ENCODE measurements at places on chromosomes 4 and X.

GRCh38 chr4:26081795-26082498 is 167.9 kb downstream of the SMIM20 start:
- peak; percentile 52 for DNase-seq

DNA sequence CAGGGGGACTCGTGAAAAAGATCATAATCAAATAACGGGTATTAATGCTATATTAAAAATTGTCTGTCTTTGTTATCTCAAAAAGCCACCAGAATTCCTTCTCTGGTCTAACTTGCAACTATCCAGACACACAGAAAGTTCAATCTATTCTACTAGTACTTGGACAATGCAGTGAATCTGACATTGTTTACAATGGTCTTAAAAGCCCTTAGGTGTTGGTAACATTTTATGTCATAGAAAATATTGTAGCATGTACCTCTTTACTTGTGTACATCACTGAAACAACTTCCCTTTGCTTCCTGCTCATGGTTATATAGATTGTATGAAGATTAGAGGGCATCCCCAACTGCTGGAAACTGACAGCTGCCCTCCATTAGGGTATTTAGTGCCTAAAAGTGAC is 71.1 kb upstream of the PPP3CA start:
- DNase-seq, result no peak

DNA sequence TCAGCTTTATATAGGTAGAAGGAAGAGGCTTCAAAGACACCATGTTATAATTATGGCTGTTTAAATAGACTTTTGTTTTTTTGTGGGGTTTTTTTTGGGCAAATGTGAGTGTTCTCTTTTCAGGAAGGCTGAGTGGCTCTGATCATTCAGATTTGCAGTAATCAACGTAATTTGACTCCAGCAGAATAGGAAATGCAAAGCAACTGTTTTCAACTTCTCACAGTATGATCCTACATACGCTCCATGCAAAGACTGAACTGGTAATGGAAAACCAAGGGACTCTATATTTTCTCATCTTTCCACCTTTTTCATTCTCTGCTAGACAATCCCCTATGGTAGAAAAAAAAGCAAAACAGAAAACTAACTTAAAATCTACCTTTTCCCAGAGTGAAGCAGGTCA is 10.8 kb downstream of the ADH1B start:
- DNase-seq, result no peak

GRCh38 chr4:81565142-81565870 is 93.6 kb upstream of the RASGEF1B start:
- DNase-seq, result peak; percentile 58

- DNase-seq, result peak; percentile 59
These were observed 124.2 kb downstream of the C4orf51 start for GRCh38 chr4:145804116-145804515.

DNA sequence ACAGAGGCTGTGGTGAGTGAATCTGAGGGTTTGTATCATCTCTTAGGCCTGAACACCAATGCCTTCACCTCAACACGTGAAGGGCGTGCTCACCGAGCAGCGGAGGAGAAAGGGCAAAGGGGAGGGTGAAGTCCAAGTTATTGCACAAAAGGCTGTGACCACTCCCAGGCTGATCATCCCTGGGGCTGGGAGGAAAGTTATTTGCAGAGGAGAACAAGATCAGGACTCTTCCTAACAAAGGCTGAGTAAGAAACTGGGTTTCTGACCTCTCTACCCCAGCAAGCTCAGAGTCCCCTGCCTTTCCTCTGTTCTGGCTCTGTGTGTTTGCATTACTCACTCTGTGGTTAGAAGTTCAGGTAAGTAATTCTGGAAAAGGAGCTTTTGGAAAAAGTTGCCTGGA is 366.3 kb upstream of the CXorf51A start:
- no peak for DNase-seq

- no peak for DNase-seq
These were observed 1.8 kb downstream of the SLC30A9 start for GRCh38 chr4:41991916-41992767.

DNA sequence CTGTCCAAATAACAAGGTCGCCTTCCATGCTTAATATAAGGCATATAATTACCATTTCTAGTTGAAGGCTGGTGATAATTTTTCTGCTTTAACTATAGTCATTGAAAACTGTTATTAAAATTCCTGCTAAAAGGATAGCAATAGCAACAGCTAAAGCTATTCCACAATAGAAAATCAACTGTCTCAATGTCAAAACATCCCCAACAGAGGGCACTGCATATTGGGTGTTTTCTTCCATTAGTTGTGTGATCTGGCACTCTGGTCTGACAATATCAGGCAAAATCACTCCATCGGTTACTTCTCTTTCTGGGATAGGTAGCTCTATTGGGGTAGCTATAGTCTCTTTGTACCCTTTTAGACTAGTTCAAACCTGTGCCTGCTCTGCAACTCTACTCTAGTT is 53.5 kb downstream of the TMPRSS11F start:
- DNase-seq, result no peak

DNA sequence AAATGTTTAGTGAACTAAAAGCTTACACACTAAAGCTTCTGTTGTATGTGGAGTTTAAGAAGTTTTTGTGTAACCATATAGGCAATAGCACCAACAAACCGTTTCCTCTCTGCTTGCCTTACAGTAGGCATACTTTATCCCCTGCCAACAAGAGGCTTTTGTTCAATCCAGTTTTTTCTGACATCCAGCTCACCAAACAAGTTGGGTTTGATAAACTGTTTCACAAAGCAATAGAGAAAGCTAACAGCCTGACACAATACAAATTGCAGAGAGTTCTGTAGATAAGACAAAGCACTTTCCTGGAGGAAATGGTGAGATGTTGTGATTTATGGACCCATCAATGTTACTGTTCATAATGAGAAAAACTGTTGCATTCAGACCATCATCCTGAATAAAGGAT is 53.8 kb downstream of the PACRGL start:
- DNase-seq, result no peak

DNA sequence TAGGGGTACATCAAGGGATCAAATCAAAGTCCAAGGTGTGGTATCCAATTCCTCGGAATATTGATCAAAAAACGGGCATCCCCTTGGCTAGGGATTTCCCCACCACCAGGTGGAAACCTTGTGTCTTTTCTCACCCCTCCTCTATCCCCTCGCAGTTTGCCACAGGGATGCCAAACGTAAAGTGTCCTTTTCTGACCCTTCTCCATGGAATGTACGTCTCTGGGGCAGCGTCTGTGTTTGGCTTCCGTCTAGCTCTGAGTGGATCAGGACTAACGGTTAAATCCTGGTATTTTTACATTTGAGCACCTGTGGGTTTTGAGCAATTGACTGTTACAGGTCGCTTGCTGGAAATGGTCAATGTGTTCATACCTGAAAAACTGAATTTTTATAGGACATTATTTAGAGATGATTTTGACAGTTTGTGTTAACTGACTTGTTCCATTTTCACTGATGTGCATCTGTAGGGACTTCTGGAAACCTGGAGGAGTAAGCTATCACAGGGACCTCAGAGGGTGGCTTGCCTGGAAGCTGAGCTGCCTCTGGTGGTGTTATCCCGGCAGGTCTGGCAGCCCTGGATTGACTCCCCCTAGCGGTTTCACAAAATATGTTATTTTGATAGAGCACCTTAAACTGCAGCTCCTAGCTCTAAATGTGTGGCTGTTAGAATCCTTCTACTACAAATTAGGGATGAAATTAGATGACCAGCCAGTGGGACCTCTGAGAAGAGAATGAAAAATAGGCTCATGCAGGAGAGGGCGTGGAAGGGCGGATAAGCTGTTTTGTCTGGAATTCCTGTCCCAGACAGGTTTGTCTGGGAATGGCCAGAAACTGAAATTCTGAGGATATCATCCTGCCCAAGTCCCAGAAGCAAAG is 8.8 kb upstream of the MGST2 start:
- DNase-seq, result peak; percentile 75

GRCh38 chrX:153925739-153926551 is at the start of gene ARHGAP4:
Gene ARHGAP4 (minus strand): TSS chrX:153926264. CDS start chrX:153926202, 62 bp downstream.
- no peak for DNase-seq

GRCh38 chr4:13590766-13591165 is 36.8 kb downstream of the BOD1L1 start:
- no peak for DNase-seq

GRCh38 chrX:2682565-2683177 is 8.4 kb upstream of the CD99 start:
- no peak for DNase-seq

DNA sequence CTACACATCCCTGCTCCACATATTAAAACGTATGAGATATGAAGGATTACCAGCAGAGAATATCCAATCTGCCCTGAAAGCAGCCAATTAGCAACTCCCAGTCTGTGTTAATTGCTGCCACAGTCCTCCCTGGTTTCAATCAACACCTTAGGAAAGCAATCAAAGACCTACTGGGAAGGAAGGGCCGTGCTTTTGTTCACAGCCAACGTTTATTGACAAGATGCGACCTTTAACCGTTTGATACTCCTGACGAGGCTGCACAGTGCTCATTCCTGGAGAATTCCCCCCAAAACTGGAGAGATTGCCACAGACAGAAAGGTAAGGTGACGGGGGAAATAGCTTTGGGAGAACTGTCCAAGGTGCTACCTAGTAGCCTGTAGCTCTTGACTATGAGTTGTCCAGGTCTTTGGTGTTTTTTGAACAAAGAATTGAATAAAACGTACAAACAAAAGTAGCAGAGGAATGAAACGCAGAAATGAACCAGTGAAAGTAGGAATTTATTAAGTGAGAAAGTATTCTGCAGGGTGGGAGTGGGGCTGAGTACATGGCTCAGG is 596.5 kb downstream of the NLGN4X start:
- DNase-seq, result no peak

DNA sequence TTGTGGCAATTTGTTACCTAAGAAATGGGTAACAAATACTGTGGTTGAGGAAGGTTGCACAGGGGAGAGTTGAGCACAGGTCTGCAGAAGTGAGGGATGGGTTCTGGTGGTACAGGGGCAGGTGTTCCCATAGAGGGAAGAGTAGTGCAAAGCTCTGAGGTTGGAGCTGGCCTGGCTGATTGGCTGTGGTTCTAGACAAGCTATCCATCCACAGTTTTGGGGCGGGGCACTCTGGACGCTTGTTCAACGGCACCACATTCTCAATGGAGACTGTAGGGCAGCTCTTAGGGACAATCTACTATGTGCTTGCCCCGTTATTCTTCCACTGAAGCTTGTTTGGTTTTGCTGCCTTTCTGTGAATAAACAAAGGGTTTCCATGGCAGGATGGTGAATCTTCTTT is 35.4 kb downstream of the NAT8L start:
- no peak for DNase-seq

GRCh38 chr4:7811536-7812191 is 128.0 kb downstream of the AFAP1 start:
- DNase-seq, result no peak

DNA sequence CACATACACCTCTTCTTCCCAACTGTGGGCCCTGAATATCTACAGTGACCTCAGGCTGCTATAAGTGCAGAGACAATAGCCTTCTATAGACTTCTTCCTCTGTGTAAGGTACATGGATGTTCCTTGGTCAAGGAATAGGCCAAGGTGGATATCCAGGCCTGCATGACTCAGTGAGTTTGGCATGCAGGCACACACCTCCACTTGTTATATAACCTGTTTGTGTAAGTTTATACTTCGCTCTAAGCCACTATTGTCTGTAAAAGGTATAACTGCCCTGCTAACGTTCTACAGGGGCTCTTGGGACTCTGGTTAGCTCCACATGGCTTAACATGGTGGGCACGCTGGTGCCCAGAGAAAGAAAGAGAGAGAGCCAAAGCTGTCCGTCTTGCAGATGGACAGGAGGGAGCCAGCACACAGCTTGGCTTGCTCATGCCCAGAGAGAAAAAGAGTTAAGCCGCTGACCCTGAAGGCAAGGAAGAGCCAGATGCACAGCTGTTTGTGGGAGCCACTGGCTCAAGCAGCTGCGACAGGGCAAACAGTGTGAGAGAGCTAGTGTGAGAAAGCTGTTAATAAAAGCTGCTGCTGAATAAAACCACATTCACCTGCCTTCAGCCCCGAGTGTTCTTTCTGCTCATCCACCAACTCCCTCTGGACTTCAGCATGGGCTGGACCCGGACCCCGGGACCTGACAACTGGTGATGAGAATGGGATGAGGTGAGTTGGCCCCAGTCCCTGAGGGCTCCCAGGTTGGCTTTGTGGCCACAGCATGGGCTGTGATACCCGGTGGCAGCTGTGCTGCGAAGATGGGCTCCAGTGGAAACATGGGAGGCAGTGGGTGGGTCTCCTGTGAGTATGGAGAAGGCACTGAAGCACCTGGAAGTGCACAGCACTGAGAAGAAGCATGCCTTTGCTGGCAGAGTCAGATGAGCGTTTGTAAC is 44.5 kb upstream of the ZBTB33 start:
- DNase-seq, result no peak

DNA sequence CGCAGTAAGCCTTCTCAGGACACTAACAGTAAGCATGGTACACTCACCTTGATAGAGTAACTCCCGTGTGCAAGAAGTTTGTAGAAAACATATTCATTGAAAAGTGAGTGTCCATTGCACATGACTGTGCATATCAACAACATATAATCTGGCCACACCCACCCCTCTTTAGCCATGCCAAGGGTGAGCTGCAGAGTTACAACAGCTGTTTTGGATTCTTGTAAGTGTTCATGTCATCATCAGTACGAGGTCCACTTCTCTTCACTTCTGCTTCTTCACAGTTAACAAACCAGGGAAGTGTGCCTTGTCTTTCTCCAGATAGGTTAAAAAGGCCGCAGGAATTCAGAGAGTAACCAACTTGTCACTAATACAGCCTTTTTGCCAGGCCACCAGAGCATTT is 116.6 kb downstream of the IRF2 start:
- DNase-seq, result peak; percentile 68

GRCh38 chrX:35098419-35098818 is 155.8 kb downstream of the FAM47B start:
- DNase-seq, result no peak

- DNase-seq, result no peak
These were observed 114.1 kb upstream of the RAP2C start for GRCh38 chrX:132333351-132333750.

DNA sequence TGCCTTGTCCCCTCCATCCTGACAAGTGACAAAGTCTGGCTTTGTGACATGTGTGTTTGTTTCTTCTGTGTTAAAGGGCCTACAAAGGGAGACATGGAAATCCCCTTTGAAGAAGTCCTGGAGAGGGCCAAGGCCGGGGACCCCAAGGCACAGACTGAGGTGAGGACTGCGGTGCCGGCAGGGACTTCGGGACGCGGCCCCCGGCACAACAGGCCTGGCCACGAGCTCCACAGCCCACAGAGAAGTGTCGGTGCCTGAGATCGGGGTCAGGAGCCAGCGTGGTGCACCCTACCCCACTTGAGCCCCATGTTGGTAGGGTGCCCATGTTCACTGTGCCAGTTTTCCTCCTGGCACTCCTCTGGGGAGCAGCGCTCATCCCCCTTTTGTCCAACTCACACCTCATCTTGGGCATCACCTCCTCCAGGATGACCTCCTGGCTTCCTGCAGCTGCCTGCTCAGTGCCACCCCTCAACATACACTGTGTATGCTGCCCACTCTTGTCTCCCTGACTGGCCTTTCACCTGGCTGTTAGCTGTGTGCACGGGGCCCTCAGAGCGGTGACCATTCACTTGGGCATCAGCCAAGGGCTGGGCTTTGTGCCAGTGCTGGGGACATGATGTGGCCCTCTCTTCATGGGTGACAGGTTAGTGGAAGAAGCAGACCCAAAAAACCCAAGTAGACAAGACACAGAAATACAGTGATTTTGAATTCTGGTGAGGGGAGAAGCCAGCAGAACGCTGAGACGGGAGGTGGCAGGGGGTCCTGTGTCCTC is 17.6 kb downstream of the WFS1 start:
- no peak for DNase-seq

GRCh38 chr4:26069218-26069617 is 155.2 kb downstream of the SMIM20 start:
- peak; percentile 40 for DNase-seq
